ENCODE measurements at places on chromosomes 6 and 20.
A peak's percentile ranks its signal among the peaks of the same experiment; 100 is the strongest.

GRCh38 chr6:9851541-9852380, 563.1 kb downstream of the TFAP2A start:
- DNase-seq, result peak; percentile 41

GRCh38 chr6:138654715-138655634, 118.6 kb upstream of the CCDC28A start:
- peak; percentile 5 for DNase-seq

DNA sequence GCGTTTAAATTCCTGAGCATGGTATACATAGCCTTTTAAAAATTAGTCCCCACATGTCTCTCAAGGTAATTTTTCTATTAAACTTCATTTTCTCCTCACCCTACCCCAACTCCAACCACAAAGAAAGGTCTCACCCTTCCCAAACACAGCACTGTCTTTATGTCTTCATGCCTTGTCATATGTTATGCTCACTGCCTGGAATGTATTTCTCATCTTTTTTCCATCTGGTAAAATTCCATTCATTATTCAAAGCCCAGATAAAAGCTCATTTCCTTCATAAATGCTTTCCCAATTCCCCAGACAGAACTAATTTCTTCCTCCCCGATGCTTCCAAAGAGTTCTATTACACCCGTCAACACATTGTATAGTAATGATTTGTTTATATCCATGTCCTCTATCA, 302.0 kb downstream of the ALDH8A1 start:
- no peak for DNase-seq

DNA sequence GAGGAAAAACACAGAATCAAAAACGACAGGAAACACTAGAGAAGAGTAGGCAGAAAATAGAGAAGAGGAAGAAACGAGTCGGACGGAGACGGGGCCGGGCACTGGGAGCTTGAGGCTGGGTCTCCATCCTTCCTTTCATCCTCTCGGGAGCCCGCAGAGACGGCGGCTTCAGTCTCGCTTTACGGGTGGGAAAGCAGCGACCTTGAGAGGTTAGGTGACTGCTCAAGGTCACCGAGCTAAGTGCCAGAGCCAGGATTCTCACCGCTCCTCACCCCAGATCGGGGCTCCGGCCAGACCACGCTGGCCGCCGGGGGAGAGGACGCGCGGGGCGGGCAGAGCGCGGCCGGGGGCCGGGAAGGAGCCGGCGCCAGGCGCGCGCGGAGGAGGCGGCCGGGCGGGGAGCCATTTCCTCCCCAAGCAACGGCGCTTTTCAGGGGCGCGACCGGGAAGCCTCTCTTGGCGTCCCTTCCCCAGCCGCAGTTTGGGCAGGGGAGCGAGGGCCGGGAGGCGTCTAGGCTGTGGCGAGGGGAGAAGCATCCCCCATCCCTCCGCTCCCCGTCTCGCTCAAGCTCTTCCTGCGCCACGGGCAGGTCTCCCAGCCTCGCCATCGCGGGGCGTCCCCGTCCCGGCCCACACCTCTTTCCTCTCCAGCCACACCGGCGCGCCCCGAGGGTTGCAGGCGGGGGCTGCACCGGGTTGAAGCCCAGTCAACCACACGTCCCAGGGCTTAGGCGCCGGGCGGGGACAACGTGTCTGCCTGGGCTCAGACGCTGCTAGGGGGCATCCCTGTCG, 24.1 kb upstream of the MAP3K7 start:
- peak; percentile 6 for DNase-seq

- DNase-seq, result no peak
These were observed 40.6 kb downstream of the CGA start for GRCh38 chr6:87054143-87054833.

DNA sequence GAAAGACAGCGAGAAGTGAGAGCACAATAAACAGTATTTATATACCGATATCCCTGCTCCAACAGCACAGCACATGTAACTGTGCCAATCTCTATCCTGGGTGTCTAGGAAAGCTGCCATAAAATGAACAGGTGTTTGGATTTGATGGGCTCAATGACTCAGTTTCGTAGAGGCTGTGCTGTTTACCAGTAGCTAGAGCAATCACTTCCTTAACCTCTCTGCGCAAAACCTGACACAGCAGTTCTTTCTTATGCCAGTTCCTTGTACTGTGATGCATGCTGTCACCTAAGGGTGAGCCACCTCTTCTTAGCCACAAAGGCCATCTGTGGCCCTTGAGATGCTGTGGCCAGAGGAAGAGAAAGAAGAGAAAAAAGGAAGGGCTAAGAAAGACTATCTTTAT, 59.3 kb downstream of the SHPRH start:
- DNase-seq, result no peak

DNA sequence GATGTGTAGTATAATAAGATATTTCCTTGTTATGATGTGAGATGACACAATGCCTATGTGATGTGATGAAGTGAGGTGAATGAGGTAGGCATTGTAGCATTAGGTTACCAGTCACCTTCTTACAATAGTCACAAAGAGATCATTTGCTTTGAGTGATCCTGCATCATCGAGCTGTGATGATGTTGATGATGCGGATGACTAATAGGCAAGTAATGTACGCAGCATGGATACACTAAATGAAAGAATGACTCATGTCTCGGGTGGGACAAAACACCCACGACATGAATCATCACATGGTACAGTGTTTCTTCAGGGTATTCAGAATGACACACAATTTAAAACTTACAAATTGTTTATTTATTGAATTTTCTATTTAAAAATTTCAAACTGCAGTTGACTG, 806.3 kb upstream of the GJE1 start:
- peak; percentile 94 for DNase-seq

DNA sequence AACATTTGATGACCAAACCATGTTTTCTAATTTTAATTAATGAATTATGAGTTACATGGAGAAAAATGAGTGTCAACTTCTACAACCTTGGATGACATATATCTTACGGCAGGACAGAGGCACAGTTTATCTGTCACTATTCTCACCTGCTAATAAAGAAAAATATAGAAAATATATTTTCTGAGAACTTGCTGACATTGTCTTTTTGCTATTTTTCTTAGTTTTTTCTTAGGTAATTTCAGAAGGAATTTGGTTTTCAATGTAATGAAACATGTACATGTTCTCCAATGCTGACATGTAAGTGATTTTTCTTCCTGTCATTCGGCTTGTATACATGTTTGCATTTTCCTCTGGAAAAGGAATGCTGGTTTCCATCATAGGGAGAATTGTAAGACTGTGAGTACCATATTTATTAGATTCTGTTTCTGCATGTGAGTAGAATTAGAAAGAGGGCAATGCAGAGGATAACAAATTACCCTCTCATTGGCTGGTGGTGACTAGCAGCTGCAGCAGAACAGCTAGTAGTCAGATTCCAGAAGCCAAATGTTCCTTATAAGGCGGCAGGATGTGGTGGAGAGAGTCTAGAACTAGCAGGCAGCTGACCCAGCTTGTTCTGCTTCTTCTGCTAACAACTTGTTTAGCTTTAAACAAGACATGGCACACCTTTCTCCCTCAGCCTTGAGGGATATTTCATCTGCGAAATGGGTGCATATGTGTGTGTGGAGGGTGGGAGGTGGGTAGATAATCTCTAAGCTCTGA, 132.8 kb upstream of the SPACA1 start:
- DNase-seq, result no peak

Data from ACHN (cell line).